ENCODE measurements at places on chromosomes 6 and 20.

GRCh38 chr20:32052090-32052777, at the start of gene HCK:
Gene HCK, plus strand, starts transcription at chr20:32052242.
- DNase-seq = no peak

GRCh38 chr6:32697031-32697430, 30.6 kb upstream of the HLA-DQB1 start:
- DNase-seq = no peak

DNA sequence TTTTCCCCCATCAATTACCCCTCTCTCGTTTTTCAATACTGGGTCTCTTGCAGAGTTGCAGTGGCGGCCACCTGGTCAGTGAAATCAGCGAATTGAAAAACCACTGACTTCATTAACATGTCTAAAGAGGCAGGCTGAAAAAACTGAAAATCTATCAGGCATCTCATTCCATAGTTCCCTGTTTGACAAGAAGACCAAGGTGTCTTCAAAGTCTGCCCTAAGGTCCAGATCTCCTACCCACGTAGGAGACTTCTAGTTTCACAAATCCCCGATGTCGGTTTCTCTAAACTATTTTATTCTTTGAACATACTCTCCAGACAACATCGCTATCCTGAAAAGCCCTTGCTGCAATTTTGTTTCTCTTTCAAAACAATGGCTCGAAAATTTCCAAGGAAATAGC, 796 bp upstream of the TUBB start:
- no peak for DNase-seq

DNA sequence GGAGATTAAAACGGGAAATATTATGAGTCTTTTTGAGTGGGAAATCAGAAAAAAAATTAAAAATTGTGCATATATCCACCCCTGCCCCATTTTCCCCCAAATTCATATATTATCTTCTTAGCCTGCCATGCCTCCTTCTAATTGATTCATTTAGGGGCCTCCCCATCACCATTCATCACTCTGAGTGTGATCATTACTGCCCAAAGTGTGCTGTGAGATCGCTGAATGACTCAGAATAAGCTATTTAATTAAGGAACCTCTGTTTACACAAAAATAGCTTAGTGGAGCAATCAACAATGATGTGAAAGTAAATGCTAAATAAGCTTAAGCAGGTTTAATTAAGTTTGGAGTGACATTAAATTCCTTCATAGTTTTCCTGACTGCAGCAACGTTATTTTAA, 645.5 kb downstream of the GRIK2 start:
- no peak for DNase-seq

GRCh38 chr20:39939241-39939865, 749.7 kb downstream of the MAFB start:
- no peak for DNase-seq

DNA sequence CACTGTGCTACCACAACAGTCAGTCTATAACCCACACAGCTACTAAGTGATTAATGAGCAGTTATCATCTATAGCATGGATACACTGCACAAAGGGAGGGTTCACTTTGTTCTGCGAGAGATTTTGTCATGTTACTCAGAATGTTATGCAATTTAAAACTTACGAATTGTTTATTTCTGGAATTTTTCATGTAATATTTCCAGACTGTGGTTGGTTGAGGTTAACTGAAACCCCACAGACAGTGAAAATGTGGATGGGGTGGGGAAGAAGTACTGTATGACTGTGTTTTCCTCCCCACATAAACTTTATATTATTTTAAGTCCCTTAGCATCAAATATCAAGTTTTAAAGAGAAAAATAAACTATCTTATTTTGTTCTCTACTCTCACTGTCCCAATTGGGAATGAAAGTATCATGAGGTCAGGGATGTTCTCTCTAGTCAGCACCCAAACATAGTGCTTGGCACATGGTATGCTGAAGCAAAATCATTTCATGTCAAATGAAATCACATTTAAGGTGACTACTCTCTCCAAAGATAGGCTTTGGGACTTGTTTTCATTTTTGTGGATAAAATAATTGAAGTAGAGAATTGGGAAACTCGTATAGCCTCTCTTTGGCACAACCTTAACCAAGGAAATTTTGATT, 25.4 kb downstream of the DOP1A start:
- no peak for DNase-seq

Measured in cortex of kidney (tissue), 1 donor.